ENCODE measurements at places on chromosomes 7 and 10.

- no peak for DNase-seq
Measured at GRCh38 chr10:14039968-14040668, 290.6 kb downstream of the FRMD4A start.

DNA sequence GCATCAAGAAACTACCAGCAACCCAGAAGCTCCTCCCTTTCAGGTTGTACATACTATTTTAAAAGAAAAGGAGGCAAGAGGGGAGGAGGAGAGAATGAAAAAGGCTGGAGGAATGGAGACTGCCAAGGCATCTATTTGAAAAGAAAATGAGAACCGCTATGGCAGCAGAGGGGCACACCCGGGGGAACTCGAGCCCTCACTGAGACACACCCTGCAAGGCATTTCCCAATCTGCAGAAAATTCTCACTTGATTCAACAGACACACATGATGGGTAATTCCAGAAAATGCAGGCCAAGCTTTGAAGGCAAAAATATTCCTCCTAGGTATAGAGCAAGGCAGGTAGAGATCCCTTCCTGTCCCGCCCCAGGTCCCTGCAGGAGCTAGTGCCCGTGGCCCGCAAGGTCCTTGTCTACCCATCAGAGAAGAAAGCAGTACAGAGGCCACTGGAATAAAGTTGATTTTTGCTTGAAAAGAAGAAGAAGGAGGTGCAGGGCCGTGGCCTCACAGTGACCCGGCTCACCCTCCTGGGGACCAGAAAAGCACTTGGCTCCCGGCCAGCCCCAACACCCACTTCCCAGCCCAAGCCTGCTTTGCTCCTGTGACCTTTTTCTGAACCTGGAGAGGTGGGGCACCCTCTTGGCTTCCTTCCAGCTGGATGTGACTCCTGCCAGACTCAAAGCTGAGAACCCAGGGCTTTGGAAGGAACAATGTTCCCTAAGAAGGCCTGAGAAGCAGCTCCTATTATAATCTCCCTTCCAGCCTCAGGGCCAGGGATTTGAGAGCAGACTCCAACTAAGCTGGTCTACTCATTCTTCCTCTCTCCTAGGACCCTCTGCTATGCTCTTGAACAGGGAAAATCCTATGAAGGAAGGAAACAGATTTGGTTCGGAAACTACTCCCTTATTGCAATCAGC lies 6.2 kb upstream of the PIK3CG start:
- no peak for DNase-seq

- no peak for DNase-seq
Measured at GRCh38 chr7:37545619-37546534, 97.2 kb upstream of the ELMO1 start.

DNA sequence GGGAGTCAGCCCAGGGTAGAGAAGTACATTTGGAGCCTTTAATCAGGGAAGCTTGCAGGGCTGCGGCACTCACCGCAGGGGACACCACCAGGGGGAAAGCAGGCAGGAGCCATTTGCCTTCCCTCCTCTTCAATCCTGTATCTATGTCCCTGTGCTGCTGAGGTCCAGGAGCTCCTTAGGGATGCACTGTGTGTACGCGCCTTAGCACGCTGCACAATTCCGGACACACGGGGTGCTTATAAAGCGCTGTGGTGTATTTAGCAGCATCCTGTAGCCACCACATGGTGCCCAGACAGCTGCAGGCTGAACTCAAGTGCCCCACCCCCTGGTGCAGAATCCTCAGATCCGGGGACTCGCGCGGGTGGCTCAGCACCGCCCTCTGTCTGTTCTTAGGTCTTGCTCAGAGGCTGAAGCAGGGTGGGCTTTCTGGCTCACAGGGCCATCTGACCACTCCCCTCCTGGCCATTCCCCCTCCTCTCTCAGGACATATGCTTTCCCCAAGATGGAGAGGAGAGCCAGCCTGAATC lies 421.4 kb downstream of the SDK1 start:
- DNase-seq = no peak

All from OCI-M1 (cell line).